ENCODE measurements at places on chromosomes 1 and 21.

- no peak for DNase-seq
Observed at GRCh38 chr1:9589144-9589718, 520 bp downstream of the TMEM201 start.

DNA sequence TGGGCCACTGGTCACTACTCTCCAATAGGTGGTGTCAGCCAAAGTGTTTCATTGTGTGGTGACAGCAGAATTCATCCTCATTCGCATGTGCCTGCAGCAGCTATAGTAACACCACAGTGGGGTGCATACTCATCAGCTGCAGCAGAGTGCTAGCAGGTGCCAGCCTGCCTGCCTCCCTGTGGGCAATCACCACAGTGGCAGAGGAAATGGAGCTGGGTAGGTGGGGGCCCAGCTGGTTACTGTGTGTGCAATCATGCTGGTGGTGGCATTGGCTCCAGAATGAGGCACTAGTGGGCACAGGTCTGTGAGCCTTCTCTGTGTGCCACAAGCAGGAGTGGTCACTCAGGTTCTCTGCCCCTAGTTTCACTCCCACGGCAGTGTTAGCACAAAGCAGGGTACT is 579.2 kb downstream of the PTPRC start:
- DNase-seq, result no peak

GRCh38 chr1:3297756-3298155 is 156.7 kb upstream of the ARHGEF16 start:
- DNase-seq, result no peak

DNA sequence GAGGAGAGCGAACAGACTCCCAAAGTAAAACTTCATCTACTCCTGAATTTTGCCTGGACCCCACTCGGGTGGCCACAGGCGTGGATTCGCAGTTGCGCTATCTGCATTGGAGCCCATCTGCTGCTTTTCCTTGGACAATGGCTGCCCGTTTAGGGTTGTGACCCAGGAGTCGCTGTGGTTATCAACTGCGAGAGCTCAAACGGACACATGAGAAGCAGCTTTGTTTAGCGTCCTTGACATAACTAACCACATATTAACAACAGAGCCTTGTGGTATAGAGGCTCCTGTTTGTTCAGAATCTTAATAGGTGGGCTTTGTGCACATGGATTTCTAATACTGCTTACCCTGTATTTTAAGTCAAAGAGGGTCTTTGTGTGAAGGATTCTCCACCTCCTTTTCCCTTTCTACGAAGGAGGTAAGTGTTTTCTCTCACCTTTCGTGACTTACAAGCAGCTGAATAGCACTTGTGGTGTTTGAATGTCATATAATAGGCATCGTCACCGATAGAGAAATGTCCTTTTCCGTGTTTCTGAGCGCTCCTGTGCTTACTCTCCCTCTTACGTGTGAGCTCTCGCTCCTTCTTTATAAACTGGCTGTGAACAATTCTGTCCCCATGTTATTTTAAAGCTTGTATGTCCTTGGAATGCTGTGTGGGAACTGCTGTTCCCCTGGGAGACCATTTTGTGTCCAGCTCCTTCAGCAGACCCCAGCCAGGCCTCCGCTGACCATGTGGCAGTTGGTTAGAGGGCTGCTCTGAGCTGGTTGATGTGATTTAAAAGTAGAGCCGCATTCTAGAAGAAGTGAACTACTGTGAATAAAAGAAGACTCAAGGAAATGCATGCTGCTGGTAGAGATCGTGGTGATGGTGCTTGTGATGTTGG is 441.4 kb downstream of the RPS6KC1 start:
- no peak for DNase-seq

DNA sequence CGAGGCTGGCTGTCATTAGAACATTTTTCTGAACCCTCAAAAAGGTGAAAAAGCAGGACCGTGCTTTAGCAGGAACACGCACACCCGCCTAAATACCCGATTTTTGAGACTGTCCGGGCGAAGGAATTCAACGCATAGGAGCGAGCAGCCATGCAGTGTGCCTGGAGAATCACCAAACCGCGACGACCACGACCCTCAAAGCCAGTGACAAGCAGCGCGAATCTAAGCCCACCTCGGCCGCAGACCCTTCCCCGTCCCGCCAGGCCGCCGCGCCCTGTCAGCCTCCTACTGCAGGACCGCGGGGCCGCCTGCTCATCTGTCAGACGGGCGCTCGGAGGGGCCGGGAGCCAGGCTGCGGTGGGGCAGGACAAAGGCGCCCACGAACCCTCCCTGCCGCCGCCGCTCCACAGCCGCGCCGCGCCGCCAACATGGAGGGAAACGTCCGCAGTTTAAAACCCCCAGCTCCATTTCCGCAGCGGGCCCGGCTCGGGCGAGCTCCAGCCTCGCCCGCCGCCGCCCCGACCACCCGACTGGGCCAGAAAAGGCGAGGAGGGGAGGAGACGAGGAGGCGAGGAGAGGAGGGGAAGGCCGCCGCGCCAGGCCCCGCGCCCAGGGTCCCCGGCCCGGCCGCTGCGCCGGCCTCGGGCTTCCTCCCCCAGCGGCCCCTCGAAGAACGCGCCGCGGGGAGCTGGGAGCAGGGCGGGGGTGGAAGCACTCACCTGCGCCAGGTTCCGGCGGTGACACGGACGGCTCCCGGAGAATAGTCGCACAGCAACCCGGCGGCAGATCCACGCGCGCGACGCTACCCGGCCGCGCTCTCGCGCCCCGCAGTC is at the start of gene LBR:
TSS of gene LBR (minus strand) at position 804 of the 833 bp plus-strand sequence. CDS start 3,963 bp downstream, outside the sequence.
- no peak for DNase-seq

DNA sequence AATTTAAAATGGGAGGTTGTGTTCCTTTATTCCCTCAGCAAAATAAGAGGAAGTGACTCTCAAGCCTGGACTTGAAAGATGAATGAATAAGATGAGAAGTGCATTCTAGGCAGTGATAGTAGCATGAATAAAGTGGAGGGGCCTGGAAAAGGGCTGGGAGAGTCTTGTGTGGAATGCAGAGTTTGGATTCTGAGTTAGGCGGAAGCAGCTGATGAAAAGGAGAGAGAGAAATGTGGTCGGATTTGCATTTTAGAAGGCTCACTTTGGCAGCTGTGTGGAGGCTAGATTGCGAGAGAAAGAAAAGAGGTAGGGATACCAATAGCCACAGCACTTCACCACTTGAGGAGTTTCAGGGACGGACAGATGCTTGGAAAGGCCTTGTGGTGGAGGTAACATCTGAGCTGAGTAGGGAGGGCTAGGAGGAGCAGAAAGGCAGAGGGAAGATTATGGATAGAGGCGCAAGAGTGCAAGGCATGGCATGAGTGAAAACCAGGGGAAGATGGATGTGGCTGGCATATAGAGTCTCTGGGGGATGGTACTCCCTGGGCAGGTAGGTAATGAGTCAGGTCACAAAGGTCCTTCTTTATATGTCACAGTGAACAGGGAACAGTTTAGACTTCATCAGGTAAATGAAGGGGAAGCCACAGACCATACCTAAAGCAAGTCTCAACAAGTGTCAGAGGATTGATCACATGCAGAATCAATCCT is 59.6 kb downstream of the ST3GAL3 start:
- DNase-seq, result no peak

- no peak for DNase-seq
Observed at GRCh38 chr1:82586473-82586872, 785.7 kb downstream of the ADGRL2 start.

GRCh38 chr1:60245324-60245723 is 171.8 kb upstream of the C1orf87 start:
- DNase-seq, result no peak

GRCh38 chr21:32844653-32845436 is 73.3 kb upstream of the PAXBP1 start:
- no peak for DNase-seq

DNA sequence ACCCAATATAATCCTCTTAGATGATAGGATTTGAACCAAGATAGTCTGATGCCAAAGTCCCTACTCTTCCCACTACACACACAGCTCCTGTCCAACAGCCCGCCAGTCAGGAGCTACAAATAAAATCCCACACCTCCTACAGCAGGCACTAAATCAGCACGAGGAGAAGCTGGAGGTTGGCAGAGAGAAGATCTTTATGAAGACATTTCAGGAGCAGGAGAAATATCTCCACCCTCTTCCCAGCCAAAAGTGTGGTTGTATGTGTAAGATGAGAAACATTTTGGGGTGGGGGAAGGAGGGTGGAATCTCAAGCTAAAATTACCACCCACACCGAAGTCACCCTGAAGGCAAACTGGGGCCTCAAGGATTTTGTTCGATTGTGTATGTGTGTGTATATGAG is 54.5 kb downstream of the PLXNA2 start:
- no peak for DNase-seq

DNA sequence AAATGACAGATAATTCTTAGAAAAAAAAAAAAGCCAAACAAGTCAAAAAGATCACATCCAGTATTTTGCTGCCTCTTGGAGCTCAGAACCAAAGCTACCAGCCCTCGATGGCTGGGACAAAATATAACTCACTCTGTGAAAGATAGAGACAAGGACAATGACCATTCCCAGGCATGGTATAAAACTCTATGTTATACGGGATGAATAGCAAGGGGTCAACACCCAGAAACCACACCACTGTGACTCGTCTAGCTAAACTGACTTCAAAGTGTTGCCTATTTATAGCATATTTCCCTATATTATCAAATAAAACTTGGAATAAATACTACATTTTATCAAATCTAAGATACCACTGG is 10.1 kb downstream of the TMEM63A start:
- no peak for DNase-seq

DNA sequence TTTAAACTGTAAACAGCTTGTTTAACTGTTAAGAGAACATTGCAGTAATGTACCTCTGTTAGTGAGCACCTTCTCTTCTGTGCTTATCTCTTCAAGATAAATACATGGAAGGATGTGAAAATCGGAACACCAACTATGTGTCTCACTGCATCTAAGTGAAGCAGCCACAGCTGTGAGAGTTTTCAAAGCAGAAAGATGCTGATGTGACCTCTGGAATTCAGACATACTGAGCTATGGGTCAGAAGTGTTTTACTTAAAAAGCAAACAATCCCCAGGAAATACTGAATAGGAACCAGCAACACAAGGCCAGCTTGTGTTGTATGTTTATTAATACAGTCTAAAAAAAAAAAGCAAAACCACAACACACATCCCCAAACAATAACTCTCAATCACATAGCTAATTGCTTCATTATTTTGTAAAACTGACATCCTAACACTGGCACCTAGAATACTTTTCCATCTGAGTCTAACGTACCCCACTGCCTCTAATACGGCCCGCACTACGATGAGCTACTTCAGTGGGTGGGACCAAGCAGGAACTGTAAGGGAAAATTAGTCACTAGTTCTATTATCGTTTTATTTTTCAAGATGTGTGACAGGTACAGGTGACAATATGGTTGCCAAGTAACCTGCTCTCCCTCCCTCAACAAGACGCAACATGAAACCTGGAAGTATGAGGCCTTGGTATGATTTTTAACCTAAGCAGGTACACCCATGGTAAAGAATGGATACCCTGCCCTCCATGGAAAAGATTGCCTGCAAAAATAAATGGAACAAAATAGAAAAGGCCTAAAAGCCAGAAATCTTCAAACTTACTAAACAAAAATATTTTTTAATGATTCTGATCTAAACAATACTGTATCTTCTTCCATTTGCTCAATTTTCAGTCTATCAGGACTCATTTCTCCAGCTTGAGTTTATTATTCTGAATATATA is 13.9 kb downstream of the ERRFI1 start:
- DNase-seq, result no peak
